ENCODE measurements at places on chromosomes 7 and 10.

GRCh38 chr7:151209588-151209987 lies 700 bp downstream of the H2BK1 start:
- no peak for DNase-seq

- DNase-seq: no peak
Measured at GRCh38 chr10:52999258-52999657, 226.7 kb upstream of the MBL2 start.

- no peak for DNase-seq
Measured at GRCh38 chr7:93245525-93246432, 13.6 kb downstream of the VPS50 start.

DNA sequence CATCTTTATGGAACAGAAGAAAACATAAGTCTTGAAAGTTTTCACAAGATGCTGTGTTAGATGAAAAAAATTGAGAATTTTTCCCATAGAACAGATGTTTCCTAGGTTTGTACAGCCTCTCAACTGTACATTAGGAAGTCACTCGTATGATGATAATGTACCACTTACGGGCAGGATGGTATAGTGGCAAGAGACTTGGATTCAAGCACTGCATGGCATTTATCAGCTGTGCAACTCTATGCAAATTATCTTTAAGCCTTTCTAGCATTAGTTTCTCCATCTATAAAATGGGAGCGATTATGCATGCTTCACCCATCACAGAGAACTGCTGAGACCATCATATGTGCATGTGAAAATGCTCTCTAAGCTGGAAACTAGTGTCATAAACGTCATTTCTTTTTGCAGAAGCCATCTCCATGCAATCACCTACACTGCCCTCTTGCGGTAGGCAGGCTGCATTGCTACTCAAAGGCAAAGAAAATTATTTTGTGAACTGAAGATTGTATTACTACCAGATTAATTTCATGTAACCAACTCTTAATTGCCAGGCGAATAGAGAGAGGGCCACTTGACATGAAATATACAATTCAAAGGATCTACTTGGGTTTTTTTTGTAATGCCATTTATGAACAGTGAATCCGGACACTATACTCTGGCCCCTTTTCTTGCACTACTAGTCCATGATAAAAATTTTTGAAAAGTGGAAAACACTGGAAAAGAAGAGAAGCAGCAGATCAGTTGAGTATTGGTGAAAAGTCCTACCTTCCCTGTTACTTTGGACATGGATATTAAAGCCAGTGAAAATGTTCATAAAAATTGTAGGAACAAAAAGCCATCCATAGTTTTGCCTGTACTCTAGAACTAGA lies 102.3 kb downstream of the JAZF1 start:
- DNase-seq: peak; percentile 21

DNA sequence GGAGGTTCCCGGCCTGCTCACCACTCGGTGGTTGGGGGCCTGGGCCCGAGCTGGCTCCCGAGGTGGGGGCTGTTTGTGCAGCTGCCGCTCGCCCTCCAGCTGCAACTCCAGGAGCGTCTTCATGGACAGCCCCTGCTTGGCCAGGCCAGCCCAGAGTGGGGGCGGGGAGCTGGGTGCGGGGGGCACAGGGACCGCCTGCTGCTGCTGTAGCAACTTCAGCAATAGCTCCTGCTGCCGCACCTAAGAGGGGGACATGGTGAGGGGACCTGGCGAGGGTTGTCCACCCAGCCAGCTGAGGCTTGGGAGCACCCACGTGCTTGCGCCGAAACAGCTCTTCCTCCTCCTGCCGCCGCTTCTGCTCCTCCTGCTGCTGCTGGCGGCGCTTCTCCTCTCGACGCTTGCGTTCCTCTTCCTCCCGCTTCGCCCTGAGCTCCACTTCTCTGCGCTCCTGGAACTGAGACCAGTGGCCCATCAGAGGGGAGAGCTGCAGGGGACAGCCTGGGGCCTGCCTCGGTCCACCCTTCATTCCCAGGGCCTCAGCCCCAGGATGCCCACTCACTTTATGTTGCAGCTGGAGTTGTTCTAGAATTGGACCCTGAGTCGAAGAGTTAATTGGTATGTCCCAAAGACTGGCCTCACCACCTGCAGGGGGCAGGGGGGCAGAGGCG lies 9.6 kb downstream of the GNB2 start:
- no peak for DNase-seq

DNA sequence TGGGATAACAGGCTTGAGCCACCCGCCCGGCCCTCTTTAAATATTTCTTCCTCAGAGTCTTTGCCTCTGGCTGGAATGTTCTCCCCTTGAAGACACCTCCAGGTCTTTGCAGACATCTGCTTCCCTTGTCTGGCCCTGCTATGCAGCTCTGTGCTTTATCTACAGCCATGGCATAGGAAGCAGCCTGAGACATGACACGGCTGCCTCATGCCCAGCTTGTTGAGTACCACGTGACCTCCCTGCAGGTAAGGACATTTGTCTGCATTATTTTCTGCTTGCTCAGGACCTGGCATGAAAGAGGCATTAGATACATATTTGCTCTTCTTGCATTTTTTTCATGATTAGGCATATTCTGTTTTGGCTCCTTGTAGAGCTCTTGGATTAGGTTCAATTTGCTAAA lies 113.8 kb upstream of the KLF6 start:
- no peak for DNase-seq

DNA sequence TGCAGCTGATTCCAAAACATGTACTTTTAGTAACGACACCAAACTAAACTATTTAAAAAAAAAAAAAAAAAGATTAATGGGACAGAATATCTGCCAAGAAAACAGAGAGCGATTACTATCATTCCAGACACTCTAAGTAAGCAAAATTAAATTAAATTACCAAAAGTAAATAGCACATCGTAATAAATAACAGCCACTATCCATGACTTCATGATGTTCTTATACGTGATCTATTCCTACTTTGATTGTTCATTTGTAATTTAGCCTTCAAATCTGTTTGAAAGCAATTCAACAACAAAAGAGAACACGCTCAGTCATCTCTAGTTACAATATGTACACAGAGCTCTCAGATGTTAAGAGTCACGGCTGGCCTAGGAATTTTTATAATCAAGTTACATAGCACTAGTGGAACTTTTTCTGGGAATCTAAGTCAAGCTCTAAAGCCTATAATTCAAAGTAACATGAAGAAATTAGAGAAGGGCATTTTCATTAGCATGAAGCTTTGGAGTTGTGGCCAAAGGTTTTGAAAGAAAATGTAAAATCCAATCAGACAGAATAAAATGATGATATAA lies 241.7 kb upstream of the NEBL start:
- DNase-seq: no peak

GRCh38 chr7:132232406-132232805 lies 343.9 kb downstream of the PLXNA4 start:
- no peak for DNase-seq

DNA sequence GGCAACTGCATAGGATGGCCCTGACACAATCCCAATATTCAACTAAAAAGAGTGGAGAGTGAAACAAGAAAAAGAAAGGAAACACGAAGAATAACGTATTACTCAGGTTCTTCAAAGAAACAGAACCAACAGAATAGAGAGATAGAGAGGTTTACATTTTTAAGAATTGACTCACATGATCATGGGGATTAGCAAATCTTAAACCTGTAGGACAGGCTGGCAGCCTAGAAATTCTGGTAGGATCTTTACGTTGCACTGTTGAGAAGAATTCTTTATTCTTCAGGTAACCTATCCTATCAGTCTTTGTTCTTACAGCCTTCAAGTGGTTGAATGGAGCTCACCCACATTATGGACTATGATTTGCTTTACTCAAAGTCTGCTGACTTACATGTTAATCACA lies 103.9 kb downstream of the AASS start:
- DNase-seq: no peak
